ENCODE measurements at places on chromosomes 2 and 18.

- no peak for DNase-seq
Measured at GRCh38 chr2:63710732-63711131, 122.0 kb downstream of the MDH1 start.

- DNase-seq = no peak
Measured at GRCh38 chr2:174595891-174596397, 1.7 kb downstream of the WIPF1 start.

GRCh38 chr18:13793819-13794218 lies 30.1 kb upstream of the MC5R start:
- no peak for DNase-seq

DNA sequence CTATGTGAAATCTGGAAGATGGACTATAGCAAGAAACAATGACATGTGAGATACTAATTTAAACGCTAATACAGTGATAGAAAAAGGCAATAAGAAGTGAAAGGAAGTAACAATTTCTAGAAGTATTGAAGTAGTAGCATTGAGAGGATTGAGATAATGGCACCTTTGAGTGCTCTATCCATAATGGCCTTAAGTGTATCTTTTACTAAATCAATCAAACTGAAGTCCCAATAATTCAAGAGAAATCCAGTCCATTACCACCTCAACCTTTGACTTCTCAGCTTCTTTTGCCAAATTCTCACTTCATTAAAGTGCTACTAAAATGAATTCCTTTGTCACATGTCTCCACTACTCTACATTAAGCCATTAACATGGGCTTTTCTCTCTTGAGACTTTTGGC lies 82.6 kb upstream of the KYNU start:
- no peak for DNase-seq

GRCh38 chr2:190678444-190679162 lies 29.7 kb downstream of the NAB1 start:
- DNase-seq = no peak

- DNase-seq = no peak
Measured at GRCh38 chr18:77376043-77376732, 126.5 kb downstream of the GALR1 start.

DNA sequence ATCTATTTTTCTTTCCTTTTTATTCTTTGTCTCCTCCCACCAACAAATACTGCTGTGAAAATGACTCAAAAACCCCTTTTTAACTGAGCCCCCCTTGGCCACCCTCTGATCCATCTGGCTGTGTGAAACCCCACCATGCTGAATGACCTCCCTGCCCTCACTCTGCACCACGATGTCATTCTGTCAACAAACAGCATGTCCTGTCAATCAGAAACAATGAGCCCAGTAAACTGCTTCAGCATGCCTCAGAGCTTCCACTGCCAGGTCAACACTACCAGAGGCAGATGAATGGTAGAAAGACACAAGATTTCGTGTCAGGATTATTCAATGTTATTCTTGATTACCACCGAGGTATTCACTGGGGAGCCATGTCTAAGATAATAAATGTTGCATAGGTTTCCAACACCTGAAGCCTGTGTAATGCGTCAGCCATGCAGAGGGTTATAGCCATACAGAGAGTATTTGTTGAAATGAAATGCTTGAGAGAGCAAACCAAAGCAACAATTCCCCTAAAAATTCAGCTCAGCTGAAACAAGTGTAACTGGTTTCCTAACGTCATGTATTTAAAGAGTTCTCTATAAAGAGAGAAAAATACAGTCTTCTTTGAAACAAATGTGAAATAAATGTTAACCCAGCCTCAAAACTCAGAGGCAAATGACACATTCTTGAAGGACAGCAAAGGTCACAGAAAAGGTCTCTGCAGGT lies 76.7 kb downstream of the LRP2 start:
- DNase-seq = no peak

All from RKO (cell line).